GM12878 (cell line): ENCODE measurements at places on chromosomes 6 and 20.

DNA sequence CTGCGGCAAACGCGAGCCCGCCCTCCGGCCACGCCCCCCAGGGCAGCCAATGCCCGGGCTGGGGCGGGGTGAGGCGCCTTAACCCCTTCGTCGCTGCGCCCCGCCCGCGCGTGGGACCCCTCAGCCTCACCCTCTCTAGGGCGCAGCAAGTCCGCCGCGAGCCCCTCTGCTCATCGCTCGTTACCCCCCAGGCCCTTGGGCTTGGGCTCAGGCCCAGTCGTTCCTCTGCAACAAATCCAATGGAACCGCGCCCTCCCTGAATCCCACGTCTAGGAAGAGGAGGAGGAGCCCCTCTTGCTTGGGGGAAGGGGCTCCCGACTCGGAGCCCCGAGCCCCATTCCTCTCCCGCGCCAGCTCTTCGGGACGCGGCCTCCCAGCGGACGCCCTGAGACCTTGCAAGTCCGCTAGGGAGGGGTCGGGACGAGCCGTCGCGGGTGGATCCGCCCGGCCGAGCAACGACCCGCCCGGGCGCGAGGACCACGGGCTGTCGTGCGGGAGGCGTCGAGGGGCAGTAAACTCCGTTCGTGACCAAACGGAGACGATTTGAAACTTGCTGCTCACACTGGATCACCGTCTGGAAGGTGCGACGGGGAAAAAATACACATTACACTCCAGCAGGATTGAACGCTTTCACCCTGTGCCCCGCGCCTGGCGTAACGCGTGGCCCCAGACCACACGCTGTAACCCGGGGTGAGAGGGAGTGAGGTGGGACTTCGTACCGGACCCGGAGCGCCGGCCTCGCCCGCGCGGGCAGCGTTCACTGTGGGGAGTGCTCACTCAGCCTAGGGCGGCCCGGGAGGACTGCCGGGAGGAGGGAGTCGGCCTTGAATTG, 477 bp upstream of the LZTS3 start:
- no peak for DNase-seq

DNA sequence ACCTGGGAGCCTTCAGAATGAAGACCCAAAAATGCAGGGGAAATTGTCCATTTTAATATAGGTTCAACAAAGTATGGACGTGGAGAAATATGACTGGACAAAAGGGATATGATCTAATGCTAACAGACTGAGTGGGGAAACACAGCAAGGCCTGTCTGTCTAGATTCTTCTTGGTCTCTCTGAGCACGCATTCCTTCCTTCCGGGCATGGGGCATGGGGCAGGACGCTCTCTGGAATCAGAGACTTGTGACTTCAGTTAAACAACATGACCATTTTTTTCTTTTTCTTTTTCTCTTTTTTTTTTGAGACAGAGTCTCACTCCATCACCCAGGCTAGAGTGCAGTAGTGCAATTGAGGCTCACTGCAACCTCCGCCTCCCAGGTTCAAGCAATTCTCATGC, 31.9 kb downstream of the ZBTB2 start:
- no peak for DNase-seq

- no peak for DNase-seq
Observed at GRCh38 chr6:42335896-42336295, 115.8 kb downstream of the TRERF1 start.

DNA sequence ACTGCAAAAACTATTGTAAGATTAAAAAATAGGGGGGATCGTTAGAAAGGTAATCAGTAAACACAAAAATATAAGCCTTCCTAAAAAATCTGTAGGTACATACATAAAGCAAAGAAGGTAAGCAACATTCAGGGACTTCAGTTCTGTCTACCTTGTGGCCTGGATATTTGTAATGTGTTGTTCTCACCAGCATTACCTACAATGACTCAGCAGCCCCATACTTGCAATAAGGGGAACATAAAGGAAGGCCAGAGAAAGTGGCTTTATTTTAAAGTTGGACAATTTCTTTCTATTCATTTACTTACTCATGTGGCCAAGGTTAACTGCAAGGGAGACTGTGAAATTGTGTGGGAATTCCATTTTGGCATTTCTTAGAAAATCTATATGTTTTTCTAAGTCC, 277.2 kb upstream of the PREP start:
- DNase-seq: no peak

GRCh38 chr6:168956884-168957730, 296.5 kb downstream of the THBS2 start:
- no peak for DNase-seq

GRCh38 chr20:58457083-58457695, 58.0 kb downstream of the APCDD1L start:
- DNase-seq: no peak

DNA sequence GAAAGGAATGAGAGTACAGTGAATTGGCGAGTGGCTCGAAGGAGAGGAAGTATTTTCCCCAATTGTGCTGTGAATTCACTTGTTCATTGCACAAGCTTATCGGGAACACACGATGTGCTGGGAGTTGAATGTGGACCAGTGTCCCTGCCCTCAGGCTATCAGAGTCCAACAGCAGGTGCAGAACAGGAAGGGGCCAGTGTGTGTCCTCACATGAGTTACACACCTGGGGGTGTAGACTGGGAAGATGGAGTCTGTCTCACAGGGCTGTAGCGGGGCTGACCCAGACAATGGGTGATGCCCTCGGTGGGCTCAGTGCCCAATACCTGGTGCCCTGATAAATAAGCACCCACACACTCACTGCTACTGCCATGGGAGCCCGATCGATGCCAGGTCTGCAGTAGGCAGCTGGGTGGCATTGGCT, 14.4 kb downstream of the DUSP22 start:
- DNase-seq: no peak

- DNase-seq: no peak
Observed at GRCh38 chr6:83518816-83519480, 6.6 kb downstream of the PRSS35 start.

DNA sequence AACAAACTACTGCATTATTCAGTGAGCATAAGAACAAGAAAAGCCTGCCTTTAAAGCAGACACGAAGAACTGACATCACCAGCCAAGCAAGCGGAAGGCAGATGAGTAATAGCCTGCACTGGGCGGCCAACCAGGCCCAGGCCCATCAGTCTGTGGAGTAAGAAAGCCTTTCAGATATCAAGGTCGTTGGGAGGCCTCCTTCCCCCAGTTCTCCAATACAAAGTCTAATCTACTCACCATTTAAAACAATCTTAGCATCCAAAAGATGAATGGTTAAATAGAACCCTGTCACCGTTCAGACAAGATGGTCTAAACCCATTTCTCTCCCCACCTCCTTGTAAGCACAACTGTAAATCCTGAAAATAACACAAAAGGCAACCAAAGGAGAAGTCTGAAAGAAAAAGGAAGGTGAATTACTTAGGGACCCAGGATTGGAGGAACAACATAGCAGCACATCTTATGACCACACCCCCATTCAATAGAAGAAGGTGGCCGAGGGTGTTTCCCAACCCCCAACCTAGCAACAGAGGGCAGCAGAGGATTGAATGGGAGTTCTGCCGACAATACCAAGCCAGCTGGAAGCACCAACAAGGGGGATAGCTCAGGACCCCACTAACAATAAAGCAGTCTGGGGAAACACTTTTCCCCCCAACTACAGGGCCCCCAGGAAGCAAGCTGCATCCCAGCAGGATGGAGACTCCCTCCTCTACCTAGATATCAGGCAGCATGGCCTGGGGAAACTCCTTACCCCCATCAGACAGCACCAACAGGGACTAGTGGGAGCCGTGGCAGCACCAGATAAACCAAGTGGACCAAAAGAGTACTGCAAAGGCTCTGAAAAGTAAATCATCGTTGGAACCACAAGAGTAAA, 67.9 kb downstream of the ZHX3 start:
- no peak for DNase-seq

- DNase-seq: no peak
Observed at GRCh38 chr20:1934721-1935573, 39.7 kb downstream of the SIRPA start.

DNA sequence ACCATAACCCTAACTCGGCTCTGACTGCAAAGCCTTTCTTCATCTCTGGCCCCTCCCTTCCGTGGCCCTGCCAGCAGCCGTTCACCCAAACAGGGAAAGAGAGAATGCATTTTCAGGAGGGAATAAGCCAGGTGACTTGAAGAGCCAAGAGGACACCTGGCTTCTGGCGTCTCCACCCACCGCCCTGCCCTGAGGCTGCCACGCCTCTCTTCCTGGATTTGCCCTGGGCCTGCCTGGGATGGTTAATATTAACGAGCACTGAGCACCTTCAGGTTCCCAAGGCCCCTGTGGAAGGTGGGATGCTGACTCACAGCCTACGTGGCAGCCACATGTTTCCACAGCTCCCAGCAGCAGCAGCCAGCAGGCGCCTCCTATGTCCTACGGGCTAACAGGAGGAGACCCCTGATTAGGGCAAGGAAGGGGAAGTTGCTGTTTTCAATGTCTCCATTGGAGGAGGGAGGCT, 138.0 kb upstream of the RREB1 start:
- no peak for DNase-seq
